ENCODE measurements at places on chromosomes 5 and 9. TPM values are rescaled to one million over a fixed set of nuclear protein-coding genes. Genes with fewer than 3 reads are reported as not detected.

Gene FBN2
- total RNA-seq = 80.1 TPM

Gene NAIP
- 3.8 TPM for total RNA-seq

Gene COL27A1
- total RNA-seq = 5.4 TPM

Gene IFNK
- not detected for total RNA-seq

Gene GSN
- total RNA-seq = 326 TPM

Gene EIF4E1B
- not detected for total RNA-seq

DNA sequence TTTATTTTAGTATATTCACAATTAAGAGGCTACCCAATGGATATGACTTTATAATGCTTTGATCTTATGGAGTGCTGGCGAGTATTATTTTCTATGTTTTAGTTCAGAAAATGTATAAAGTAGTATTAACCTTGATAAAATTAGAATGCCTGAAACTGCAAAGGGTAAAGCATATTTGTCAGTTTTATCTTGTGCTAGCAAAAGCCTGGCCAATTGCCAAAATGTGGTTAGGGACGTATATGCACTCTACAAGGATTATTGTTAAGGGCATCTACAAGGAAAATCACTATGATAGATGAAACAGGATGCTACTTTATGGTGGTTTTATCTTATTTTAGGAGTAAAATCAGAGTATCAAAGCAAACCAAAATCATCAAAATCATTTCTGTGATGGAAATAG lies 281.7 kb downstream of the CCDC171 start:
- peak; percentile 42 for DNase-seq

DNA sequence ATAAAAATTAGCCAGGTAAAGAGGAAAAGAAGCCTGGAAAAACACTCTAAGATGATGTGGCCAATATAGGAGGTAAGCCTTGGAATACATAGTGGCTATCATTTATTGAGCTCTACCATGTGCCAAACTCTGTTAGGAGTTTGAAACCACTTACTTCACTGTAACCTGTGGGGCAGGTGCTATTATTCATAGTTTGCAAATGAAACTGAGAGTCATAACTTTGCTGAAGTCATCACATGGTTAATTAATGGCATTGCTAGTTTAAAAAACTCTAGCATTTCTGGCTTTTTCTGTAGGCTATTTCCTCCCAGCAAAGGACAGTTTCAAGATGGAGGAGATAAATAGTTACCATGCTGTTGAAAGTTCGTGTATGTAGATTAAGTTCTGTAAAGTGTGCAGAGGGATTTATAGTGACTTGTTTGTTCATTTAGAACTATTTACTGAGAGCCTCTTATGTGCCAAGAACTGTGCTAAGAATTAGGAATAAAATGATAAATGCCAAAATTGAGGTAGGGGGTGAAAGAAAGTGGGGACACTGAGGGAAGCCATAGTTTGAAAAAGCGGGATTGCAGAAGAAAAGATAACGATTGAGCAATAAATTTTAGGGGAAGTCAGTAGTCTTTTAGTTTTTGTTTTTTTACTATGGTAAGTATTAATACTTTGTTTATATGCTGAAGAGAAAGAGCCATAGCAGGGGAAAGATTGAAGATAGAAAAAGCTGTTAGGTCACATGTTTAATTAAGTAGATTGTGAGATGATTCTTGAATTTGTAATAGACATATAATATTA lies 57.2 kb downstream of the WDR70 start:
- no peak for DNase-seq

GRCh38 chr5:68652534-68652965 lies 437.0 kb downstream of the PIK3R1 start:
- peak; percentile 27 for DNase-seq

DNA sequence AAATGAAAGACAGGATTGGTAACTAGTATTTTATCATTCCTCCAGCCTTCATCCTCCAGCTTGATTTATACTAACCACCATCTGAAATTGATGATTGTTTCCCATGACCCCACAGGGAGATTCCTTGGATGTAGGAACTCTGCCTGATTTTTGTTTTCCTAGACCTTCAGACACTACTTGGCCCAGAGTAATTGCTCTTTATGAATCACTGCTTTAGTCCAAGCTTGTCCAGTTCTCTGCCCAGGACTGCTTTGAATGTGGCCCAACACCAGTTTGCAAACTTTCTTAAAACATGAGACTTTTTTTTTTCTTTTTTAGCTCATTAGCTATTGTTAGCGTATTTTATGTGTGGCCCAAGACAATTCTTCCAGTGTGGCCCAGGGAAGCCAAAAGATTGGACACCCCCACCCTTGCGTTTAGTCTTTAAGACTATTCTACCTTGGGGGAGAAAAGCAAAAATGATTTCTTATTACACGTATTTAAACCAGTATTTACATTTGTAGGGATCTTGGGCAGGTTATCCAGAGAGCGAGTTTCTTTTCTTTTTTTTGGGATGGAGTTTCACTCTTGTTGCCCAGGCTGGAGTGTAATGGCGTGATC lies 18.4 kb downstream of the BASP1 start:
- DNase-seq = peak; percentile 50

GRCh38 chr9:77960356-77961153 lies 71.1 kb downstream of the GNAQ start:
- peak; percentile 15 for DNase-seq

- no peak for DNase-seq
Measured at GRCh38 chr9:94166976-94167346, 82.7 kb downstream of the PTPDC1 start.

GRCh38 chr9:121915304-121915625 lies 177.8 kb downstream of the TTLL11 start:
- no peak for DNase-seq

DNA sequence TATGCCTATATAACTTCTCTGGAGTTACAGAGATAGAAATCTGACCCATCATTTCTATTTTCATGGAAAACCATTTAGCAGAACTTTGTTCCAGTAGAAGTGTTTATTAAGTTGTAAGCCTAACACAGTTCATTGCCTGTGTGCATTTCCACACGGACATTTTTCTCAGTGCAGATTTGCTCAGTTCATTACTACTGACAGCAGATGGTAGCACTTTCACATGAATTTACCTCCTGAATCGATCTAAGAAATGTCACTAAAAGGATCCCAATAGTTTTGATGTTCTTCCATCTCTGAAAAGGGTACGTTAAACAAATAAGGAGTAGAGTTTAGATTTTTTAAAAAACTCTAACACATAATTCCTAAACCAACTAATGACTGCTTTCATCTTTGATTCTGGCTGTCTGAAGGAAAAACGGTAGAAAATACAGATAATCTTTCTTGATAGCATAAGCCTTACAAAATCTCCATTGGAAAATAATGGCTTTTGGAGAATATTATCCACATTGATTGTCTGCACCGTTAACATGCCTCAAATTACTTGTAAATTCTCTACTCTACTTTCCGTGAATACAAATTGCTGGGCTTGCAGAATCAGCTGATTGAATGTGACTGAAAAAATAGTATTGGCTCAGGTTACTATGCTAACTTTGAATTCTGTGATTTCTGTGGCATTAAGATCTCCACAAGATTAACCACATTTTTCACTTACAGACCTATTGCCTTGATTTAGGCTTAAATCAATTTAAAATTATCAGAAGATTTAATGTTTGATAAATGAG lies 33.1 kb downstream of the RPS23 start:
- DNase-seq = peak; percentile 11

DNA sequence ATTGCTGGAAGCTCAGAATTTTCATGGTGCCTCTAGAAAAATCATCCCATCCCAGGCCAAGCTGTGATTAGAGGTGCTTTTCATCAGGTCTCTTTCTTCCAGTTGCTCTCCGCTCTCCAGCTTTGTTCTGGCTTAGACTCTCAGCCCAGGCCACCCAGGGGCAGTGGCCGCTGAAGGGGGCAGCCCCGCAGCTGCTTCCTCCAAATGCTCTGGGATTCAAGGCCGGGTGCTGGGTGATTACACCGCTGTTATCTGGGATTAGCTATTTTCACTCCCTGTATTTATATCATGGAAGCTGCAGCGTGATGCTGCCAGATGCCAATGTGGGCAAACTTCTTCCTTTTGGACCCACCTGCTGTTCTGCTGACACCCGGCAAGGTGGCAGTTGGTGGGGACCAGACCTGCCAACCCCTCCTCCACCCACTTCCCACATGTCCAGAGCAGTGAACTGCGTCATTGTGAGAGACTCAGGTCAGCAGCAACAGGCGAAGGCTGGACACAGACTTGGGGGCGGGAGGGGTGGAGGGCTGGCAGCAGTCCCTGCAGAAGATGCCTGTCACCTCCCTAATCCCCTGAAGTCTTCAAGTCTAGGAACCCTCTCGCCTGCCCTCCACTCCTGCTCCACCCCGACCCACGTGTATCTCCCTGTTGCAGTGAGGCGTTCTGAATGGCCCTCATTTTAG lies 33.9 kb upstream of the NKX2-5 start:
- DNase-seq = no peak

- no peak for DNase-seq
Measured at GRCh38 chr5:72232838-72233237, 87.2 kb downstream of the MRPS27 start.

DNA sequence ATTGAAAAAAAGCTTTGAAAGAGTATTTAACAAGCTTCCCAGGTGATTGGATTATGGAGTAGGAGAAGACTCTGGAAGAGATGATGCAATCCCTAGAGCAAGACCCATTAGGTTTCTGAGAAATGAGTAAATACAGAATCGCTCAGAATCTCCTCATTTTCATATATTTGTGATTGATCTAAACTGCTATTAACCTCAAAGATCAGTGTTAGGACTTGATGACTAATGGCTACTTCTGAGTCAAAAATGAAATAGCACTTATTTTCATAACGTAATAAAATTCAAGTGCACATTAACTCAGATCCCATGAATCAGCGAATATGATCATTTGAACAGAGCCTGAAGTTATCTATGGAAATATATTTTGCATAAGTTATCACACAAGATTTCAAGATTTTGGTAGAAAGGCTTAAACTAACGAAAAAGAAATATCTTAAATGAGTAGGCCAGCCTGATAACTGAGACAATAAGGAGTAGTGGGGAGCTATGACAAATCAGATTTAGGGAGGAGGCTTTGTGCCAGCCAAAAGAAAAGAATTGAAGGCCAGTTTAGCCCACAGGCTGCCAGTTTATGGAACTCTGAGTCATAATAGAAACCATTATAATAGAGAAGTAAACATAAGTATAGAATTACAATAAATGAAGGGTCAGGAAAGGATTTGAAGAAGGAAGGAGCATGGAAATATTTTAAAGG lies 106.7 kb upstream of the OSMR start:
- peak; percentile 46 for DNase-seq

GRCh38 chr5:96506376-96506775 lies 73.3 kb upstream of the PCSK1 start:
- DNase-seq = no peak

DNA sequence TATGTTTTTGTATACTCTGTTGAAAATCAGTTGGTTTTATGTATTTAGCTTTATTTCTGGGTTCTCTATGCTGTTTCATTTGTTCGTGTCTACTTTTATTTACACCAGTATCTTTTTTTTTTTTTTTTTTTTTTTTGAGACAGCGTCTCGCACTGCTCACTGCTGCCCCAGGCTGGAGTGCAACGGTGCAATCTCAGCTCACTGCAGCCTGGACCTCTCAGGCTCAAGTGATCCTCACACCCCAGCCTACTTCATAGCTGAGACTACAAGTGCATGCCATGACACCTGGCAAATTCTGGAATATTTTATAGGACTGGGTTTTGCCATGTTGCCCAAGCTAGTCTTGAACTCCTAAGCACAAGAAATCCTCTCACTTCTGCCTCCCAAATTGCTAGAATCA lies 869.4 kb upstream of the CDH6 start:
- DNase-seq = no peak

GRCh38 chr5:174876-175465 lies 16.3 kb upstream of the LRRC14B start:
- DNase-seq = no peak

DNA sequence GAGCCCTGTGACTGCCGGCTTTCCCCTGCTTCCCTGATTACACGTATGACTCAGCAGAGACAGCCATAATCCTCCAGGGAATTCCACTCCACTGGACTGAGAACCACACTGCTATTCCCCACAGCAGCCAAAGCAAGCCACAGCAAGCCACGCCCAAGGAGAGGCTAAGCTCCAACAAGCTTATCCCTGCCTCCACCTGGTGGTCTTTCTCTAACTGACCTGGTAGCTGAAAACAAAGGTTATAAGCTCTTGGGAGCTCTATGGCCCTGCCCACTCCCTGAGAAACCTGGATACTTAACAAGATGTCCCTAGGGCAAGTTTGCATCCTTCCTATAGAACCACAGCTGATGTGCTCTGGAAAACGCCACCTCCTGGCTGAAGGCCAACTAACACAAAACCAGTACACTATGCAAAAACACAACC lies 613.7 kb upstream of the CDH18 start:
- peak; percentile 71 for DNase-seq

DNA sequence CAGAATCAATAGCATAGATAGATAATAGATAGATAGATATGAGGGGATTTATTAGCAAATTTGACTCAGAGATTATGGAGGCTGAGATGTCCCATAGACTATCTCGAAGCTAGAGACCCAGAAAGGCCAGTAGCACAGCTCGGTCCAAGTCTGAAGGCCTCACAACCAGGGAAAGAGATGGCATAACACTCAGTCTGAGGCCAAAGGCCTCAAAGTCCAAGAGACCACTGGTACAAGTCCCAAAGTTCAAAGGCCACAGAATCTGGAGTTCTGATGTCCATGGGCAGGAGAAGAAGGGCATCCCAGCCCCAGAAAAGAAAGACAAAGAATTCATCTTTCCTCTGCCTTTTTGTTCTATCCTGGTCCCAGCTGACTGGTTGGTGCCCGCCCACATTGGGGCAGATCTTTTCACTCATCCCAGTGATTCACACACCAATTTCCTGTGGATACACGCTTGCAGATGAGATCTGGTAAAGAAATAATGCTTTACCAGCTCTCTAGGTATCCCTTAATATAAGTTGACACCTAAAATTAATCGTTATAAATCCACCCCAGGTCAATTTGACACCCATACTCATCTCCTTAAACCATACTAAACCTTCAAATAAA lies 127.8 kb upstream of the FBN2 start:
- no peak for DNase-seq

- no peak for DNase-seq
Measured at GRCh38 chr5:132456987-132457361, 33.6 kb downstream of the IRF1 start.

DNA sequence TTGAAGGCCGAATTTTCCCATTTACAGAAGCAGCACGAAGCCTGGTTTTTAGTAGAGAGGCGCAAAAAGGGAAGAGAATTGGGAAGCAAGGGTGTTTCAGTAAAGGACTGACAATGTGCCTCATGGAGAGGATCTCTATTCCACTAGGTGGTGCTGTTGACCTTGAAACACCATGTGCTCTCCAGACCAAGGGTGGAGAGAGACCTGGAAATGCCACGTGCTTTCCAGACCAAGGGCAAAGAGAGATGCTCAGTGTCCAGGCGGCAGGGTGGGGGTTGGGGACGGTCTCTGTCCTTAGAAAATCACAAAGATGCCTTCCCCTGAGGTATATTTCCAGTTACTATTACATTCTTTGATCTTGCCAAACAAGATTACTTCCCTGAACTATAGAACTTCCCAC lies 425.3 kb downstream of the CSNK1G3 start:
- peak; percentile 64 for DNase-seq

- DNase-seq = peak; percentile 48
Measured at GRCh38 chr9:134689321-134690181, 47.9 kb downstream of the COL5A1 start.

DNA sequence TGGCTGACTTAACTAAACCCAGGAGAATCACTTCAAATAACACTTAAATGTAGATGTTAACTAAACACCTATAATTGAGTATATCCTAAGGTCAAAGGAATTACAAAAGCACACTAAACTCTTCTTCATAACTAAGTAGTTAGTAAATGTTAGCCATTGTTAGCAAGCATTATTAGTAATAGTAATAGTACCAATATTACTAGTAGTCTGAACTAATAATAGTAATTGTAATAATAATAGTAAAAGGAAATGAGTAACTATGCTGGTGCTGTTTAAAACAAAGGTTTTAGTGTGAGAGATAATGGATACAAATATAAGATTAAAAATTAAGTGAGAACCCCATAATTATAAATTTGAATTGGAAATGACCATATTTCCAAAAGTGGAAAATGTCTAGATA lies 641.9 kb upstream of the RORB start:
- DNase-seq = no peak
